ENCODE measurements at places on chromosomes 4 and X. TPM values are rescaled to one million over a fixed set of nuclear protein-coding genes. Genes with fewer than 3 reads are reported as not detected.

ADH1A gene
- not detected for total RNA-seq

FGFR3 gene
- 2.2 TPM for total RNA-seq

USP46 gene
- total RNA-seq, result 6.9 TPM

GPR119 gene
- total RNA-seq, result not detected

Data from A549 treated with CORT108297 at 1 μM for 4 hours (cell line).